ENCODE measurements at places on chromosomes 6 and 20. TPM values are rescaled to one million over a fixed set of nuclear protein-coding genes. Genes with fewer than 3 reads are reported as not detected.

Gene SLC32A1
- not detected for polyA plus RNA-seq

Gene CD93
- polyA plus RNA-seq = 66.7 TPM

Gene PLN
- polyA plus RNA-seq = 4.4 TPM

Gene SLC13A3
- polyA plus RNA-seq = 3.1 TPM

Gene KCNQ5
- 0.76 TPM for polyA plus RNA-seq

Gene OPRL1
- polyA plus RNA-seq = 1.1 TPM

Gene CST5
- not detected for polyA plus RNA-seq

Gene MAFB
- polyA plus RNA-seq = 13.4 TPM

Gene GLP1R
- polyA plus RNA-seq = not detected

Gene PGC
- polyA plus RNA-seq = not detected

Gene POU5F1
- polyA plus RNA-seq = 0.85 TPM

Gene CBFA2T2
- 17.7 TPM for polyA plus RNA-seq

Gene TP53TG5
- polyA plus RNA-seq = 0.89 TPM

Gene FOXQ1
- 0.08 TPM for polyA plus RNA-seq

Gene ETV7
- polyA plus RNA-seq = not detected

Gene ABHD16B
- polyA plus RNA-seq = not detected

All from hindlimb muscle (tissue), 1 donor.